ENCODE measurements at places on chromosomes 4 and X.

GRCh38 chr4:17236686-17237085 lies 275.2 kb downstream of the QDPR start:
- no peak for DNase-seq

- DNase-seq: no peak
Observed at GRCh38 chrX:2507904-2508627, 7.3 kb upstream of the DHRSX start.

DNA sequence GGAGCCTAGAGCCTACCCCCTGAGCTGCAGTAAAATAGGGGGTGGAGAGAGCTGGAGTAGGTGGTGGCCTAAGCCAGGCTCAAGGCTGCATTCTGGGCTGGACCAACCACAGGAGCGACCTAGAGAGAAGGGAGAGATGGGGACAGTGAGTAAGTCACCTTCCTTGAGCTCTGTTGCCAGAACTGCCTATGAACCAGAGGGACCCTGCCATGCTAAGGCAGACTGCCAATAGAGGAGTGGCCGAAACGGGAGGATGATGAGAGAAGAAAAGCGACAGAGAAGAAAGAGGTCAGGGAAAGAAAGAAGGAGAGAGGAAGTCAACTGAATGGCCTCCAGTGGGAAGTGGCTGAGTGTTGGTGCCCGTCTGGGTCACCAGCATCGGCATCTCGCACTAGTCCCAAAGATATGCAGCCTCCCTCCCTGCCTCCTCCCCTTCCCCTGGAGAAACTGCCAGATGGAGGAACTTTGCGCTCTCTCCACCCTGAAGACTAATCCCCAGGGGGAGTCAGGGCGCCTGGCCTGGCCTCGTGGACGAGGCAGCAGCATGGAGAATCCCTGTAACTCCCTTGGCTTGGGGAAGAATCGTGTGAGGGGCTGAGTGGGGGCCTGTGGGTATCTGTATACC lies 28.8 kb downstream of the ELF4 start:
- DNase-seq: no peak

DNA sequence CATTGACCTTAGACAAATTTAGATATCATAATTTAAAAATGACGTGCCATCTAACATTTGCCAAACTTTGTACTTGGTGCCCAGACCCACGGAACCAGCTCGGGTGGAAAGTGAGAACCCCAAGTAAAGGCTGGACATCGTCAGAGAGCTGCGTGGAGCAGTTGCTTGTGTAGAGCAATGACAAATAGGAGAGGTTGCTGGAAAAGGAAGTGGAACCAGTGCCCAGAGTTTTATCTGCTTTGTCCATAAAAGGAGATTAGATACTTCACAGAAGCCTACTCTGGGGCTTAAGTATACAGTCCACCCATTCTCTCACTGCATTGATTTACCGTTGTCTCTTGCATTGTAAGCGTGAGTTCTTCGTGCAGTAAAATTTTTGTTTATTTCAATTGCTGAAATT lies 5.4 kb upstream of the TBC1D1 start:
- no peak for DNase-seq

DNA sequence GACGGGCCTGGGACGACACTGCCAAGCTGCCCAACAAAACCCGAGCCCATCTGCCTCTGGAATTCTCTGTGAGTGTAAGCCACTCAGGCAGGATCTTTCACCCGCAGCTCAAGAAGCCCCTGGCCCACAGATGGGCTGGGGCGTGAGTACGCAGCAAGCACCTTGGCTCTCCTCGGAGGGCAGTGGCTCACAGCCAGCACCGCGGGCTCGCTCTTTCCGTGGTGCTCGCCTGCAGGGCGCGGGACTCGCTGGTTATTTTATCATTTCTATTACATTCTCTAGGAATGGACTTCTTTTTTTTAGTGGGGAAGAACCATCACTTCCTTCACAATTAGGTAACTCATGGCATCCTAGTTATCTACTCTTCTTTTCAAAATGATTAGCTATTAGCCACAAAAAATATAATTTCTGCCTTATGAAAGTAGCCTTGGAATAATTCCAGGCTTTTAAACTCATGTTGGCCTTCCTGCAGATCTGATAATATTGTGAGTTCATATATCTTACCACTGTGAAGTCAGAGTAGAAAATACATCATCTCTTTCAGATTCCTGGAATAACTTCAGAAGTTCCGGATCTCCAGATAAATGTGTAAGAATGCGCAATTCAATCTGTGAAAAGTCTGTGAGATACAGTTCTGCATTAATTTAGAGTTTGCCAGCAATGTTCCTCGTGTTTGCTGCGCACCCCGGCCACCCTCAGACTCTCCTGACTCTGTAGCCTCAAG lies 68.6 kb downstream of the NAT8L start:
- DNase-seq: no peak

DNA sequence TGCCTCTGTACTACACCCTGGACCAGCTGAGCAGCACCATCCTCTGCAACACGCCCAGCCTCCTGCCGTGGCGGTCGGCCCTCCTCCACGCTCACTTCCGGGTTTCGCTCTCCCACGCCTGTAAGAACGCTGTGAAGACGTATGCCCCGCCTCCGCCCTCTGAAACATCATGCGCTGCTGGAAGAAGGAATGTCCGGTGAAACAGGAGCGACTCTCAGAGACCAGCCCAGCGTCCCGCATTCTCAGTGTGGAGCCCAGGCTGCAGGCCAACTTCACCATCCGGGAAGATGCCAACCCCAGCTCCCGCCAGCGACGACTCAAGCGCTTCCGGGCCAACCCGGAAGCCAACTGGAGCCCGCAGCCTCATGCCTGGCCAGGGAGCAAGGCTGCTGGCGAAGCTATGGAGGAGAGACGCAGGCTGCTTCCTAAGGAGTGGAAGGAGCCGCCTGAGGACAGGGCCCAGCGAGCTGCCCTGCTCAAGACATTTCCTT lies 186.1 kb upstream of the SLITRK2 start:
- DNase-seq: no peak

GRCh38 chr4:155197757-155198156 lies 10.7 kb upstream of the NPY2R start:
- no peak for DNase-seq
